ENCODE measurements at places on chromosomes 6 and 20.

DNA sequence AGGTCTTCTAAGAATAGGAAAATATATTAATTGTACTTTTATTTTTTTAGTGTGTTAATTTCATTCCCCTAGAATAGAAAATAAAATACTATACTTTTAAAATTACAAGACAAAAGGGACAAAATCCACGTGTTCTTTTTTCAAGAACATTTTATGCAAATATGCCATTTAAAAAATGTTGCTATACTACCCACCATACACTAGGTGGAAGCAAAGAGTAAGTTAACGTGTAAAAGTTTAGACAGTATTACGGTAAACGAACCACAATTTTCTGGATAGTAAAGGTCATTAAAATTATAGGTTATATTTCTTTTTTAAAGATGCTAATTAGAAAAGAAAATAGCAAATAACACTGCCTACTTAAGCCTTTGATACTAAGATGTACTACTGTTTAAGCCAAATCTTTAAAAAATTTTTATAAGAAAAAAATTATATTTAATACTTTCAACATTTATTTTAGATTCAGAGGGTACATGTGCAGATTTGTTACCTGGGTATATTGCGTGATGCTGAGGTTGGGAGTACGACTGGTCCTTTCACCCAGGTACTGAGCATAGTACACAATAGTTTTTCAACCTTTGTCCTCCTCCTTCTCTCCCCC, 287.6 kb downstream of the PHF3 start:
- ATAC-seq, result no peak

- ATAC-seq, result no peak
Measured at GRCh38 chr20:52777171-52777570, 195.0 kb upstream of the TSHZ2 start.

DNA sequence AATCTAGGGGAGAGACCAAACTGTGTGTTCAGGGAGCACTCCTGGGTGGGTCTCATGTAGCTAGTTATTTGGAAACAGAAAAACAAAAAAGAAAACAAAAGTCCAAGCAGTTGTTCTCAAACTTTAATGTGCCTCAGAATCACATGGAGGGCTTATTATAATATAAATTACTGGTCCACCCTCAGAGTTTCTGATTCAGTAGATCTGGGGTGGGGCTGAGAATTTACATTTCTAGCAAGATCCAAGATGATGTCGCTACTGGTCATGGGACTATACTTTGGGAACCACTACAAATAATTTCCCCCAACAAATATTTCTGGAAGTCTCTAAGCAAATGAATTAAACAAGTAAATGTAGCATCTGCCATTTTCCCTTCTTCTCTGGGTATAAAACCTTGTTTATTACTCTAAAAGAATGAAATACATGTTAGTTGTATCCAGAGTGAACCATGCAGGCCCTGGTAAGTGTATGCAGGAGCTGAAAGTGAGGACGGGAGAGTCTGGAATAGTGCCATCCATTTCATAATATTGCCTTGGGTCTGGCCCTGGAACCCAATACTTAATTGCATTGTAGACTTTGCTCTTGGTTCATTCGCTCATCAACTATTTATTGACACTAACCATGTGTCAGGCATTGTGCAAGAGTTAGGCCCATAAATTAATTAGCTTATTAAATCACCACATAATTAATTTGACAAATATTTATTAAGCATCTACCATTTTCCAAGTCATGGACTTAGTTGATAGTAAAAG, 490.8 kb downstream of the EPM2A start:
- peak; percentile 45 for ATAC-seq

DNA sequence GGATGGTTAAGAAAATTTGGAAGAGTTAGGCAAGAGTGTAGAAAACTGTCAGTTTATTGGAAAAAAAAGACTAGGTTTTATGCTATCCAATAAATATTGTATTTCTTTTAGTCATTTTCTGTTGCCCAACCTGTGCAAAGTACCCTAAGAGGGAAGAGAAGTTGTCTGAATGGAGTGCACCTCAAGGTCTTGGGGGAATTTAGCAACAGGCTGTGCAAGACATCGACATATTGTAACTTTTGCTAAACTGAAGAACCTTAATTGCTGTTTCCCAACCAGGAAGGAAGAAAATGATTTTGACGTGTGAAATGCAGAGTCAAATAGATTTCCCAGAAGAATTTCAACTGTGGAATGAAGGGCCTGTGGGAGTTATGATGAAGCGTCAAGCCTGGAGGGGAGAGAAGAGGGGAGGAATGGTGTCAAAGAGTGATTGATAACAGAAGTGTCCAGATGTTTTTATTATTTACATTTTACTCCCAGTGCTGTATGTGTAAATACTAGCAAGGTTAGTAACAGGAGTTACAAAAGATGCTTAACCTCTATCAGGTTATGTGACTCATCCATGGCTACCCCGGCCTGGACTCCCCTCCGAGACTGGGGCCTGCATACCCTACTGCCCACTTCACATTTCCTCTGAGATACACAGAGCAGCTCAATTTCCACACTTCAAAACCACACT, 246.8 kb downstream of the MYLK4 start:
- no peak for ATAC-seq

- ATAC-seq, result no peak
Measured at GRCh38 chr6:145756170-145756662, 20.9 kb upstream of the EPM2A start.

DNA sequence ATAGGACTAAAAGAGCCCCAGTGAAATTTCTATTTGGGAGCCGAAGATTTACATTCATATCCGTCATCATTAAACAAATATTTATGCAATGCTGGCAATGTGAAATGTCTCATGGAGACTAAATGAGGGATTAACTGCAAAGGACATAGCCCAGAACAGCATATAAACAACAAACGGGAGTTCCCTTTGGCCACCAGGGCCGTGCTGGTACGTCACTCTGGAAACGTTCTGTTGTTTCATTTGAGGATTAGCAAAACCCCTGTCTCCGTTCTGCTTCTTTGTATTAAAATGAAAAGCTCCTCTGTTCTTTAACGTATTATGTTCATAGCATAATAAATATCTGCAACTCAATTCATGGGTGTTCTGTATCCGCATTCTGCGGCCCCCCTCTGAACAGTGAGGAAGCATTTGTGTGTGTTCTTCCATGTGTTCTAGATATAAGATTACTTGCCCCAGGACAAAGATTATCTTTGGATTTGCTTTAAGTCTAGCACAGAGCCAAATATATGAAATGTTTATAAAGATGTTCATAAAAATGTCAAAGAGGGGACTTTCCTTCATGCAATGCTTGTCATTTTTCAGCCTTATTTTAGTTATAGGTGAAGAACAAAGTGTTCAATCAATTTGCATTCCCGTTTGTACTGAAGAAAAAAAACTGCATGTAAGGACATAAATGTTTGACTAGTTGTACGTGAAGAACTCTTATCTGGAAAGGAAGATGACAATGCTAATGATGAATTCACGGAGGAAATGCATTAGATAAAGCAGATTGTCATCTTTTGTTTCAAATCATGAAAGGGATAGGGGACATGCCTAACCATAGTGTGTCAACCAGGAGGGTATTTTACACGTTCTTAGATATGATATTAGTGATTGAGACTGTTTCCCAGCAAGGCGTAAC, 90.0 kb upstream of the TNFAIP3 start:
- ATAC-seq, result no peak

GRCh38 chr6:168118935-168119334, 39.9 kb upstream of the FRMD1 start:
- no peak for ATAC-seq

GRCh38 chr6:5412017-5412416, 150.7 kb downstream of the FARS2 start:
- no peak for ATAC-seq

DNA sequence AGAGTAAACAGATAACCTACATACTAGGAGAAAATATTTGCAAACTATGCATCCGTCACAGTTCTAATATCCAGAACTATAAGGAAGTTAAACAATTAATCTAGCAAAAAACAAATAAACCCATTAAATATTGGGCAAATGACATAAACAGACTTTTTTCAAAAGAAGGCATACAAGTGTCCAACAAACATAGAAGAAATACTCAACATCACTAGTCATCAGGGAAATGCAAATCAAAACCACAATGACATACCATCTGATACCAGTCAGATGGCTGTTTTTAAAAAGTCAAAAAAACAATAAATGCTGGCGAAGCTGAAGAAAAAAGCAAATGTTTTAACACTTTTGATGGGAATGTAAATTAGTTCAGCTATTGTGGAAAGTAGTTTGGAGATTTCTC, 1117.7 kb upstream of the MAP3K7 start:
- ATAC-seq, result no peak

DNA sequence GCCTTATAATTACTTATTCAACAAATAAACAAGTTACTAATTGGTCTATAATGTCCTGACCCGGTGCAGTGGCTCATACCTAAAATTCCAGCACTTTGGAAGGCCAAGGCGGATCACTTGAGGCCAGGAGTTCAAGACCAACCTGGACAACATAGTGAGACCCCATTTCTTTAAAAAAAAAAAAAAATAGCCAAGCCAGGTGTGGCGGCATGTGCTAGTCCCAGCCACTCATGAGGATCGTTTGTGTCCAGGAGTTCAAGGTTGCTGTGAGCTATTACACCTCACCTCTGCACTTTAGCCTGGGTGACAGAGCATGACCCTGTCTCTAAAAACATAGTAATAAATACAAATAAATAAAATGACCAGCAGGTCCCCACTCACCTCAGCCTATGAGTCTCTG, 9.8 kb upstream of the UBE2V1 start:
- no peak for ATAC-seq

DNA sequence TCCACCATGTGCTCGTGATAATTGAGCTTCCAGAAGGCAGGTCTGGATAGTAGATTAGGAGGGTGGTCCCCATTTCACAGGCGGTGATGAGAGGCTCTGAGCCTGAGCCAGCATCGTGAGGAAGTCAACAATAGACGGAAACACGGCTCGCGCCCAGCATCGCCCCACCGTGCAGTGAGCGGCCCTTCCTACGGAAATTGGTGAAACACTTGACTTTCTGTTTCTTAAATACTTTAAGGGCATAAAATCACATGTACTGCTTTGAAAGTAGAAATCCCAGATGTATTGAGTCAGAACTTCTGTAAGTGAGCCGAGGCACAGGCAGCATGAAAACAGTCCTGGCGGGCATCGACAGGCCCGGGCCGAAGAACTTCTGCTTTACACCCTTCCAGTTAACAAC, 4.3 kb upstream of the KIF25 start:
- ATAC-seq, result no peak

- ATAC-seq, result no peak
Measured at GRCh38 chr6:82143041-82143481, 104.5 kb downstream of the IBTK start.

DNA sequence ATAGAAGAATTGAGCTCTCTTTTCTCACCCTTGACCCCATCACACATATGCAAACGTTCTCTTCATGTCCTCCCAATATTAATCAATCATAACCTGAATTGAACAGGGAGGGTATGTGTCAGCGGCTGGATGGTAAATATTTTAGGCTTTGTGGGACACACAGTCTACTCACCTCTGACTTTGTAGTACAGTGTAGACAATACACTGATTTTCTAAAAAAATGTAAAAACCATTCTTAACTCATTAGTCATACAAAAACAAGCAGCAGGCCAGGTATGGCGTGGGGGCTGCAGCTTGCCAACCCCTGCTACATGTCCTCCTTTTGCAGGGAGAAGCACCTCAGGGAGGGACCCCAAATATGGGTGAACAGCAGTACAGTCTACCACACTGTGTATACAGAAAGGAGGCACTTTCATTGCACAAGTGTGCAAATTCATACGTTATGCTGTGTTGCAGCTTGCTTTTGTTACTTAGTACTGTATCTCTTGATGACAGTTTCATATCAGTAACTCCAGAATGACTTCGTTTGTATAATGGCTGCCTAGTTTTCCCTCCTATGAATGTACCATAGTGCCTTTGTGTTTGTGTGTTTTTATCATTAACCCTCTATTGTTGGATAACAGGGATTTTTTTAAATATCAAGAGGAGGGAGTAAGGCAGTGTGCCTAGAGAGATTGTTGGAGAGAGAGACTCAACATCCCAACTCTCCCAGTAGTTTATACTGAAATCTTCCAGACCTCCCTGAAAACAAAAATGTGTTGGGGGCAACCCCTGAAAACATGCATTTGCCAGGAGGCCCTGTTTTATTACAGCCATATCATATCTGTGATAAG, 214.3 kb downstream of the ZMYND8 start:
- no peak for ATAC-seq

- ATAC-seq, result peak; percentile 41
Measured at GRCh38 chr6:157169656-157170055, 153.7 kb downstream of the TMEM242 start.

- no peak for ATAC-seq
Measured at GRCh38 chr6:73980096-73980495, 284.1 kb downstream of the CD109 start.

DNA sequence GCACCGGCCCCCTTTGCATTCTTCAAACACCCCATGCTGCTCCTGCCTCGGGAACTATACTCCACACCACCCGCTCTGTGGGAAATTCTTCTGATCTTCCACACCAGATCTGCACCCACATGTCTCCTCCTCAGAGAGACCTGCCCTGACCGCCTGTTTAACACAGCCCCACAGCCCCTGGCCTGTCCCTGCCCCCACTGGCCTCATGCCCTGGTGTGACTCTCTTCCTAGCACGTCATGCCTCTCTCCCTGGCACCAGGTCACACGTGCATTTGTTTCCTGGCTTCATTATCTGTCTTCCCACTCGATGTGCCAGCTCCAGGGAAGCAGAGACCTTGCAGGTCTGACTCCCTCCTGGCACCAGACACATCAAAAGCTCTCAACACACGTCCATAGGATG, 79.6 kb downstream of the ANKRD60 start:
- ATAC-seq, result no peak

- peak; percentile 62 for ATAC-seq
Measured at GRCh38 chr6:98844244-98845210, 10.2 kb downstream of the POU3F2 start.

DNA sequence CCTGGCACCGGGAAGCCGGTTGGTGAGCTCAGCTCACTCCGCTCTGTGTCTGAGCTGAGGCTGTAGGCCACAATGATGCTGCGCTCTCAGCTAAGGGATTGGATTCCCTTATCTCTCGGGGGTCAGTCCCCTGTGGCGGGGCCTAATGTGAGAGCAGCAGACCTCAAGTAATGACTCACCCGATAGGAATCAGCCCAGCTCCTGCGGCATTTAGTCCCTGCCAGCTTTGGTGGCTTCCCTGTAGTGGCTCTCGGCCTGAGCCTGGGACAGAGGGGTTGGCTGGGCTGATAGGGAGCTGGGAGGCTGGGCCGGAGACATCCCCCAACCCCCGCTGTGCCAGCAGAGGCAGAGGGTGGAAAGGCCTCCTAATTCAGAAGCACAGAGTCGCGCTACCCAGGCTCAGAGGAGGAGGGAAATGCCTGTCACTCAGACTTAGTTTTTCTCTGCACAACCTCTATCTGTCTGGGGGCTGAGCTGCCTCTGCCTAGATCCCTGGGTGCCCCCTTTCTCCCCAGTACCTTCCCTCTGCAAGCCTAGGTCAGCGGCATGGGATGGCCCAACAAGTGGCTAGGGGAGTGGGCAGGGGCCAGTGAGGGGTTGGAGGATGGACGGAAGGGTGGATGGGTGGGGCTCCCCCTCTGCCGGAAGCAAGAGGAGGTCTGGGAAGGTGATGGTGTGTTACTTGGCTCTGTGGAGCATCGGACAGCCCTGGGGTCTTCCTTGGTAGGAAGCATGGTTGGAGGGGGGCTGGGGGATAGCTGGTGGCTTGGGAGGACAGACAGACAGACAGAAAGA, 92.2 kb downstream of the CDH22 start:
- ATAC-seq, result peak; percentile 39

All from motor neuron (in vitro differentiated cells).